Activated CD4-positive, alpha-beta memory T cell treated with anti-CD3 and anti-CD28 coated beads for 36 hours (primary cell): ENCODE measurements at places on chromosomes 6 and 20.

DNA sequence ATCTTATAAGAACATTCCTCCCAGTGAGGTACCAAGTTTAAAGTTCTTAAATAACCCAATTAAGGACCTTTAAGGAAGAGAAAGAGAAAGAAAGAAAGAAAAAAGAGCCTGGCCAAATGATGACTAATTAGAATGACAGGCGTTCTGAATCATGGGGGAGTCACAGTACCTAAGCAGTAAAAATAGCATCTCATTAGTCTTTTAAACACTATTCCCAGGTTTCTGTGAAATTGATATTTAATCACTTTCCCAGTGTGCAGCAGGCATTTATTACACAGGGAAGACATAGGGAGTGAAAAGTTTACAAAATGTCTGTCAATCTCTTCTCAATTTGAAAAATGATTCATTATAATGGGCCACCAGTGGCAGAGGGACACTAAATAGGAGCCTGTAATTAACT is 251.4 kb upstream of the MANEA start:
- no peaks in the 10 kb centered on the region for H3K36me3 ChIP-seq
- H3K27me3 ChIP-seq, result no peaks in the 10 kb centered on the region
- no peak overlapping the region for H3K4me3 ChIP-seq

DNA sequence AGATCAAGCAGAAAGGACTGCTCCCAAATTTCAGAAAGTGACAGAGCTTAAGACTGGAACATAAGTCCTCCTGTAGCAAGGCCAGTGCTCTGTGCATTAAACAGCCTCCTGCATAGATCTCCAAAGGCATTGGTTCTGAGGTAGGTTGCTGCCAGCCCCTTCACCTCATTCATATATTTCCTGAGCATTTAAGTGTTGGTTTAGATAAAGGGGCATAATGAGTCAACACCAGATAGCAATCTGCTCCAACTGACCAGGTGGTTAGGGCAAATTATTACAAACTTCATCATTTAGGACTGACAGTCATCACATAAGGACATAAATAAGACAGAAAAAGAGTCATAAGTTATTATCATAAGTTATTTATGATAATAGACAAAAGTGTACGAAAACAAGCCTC is 10.7 kb downstream of the PTPRK start:
- H3K4me1 ChIP-seq, result no peaks in the 10 kb centered on the region
- DNase-seq, result no peak
- H3K36me3 ChIP-seq, result no peaks in the 10 kb centered on the region
- no peak overlapping the region for H3K4me3 ChIP-seq

DNA sequence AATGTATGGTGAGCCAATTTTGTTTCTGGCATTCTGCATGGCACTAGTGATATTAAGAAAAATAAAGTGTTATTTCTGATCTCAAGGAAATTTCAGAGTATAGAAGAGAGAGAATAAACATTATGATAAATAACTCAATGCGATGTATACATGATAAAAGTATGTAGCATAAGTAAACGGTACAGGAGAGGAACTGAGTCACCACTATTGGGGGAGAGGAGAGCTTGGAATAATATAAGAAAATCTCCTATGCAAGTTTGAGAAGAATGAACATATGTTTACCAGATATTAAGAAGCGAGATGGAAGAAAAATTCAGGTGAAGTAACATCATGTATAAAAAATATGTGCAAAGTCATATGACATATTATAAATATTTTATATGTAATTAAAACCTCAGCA is 1230.3 kb upstream of the CITED2 start:
- H3K27ac ChIP-seq, result no peak overlapping the region
- no peak for DNase-seq
- no peaks in the 10 kb centered on the region for H3K4me1 ChIP-seq
- H3K4me3 ChIP-seq, result no peak overlapping the region
- peaks cover 2% of the 10 kb centered on the region for H3K27me3 ChIP-seq

- no peak overlapping the region for H3K4me3 ChIP-seq
- no peaks in the 10 kb centered on the region for H3K36me3 ChIP-seq
- no peak overlapping the region for H3K27ac ChIP-seq
- DNase-seq, result no peak
- H3K27me3 ChIP-seq, result peaks cover 41% of the 10 kb centered on the region
Measured at GRCh38 chr6:30097902-30098768, 14.8 kb downstream of the TRIM31 start.

GRCh38 chr6:8492536-8493133 is 57.3 kb upstream of the SLC35B3 start:
- no peaks in the 10 kb centered on the region for H3K36me3 ChIP-seq
- H3K4me1 ChIP-seq, result no peaks in the 10 kb centered on the region
- no peak overlapping the region for H3K27ac ChIP-seq
- no peak for DNase-seq
- H3K27me3 ChIP-seq, result no peaks in the 10 kb centered on the region

DNA sequence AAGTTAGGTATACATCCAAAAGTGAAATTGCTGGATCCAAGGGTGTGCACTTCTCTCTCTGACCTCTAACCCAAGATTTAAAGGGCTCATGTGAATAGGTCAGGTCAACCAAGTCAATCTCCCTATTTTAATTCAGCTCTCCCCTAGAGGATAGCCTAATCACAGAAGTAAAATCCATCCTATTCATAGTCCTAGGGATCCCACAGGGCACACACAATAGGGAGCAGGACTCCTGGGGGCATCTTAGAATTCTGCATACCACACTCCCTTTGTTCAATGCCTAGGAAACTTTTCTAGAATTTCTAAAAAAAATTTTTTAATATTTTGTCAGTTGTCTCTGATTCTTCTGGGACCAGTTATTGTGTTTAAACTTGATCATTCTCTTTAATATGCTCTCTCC is 35.1 kb downstream of the CST9L start:
- H3K27ac ChIP-seq, result no peak overlapping the region
- peaks cover 4% of the 10 kb centered on the region for H3K27me3 ChIP-seq
- no peak overlapping the region for H3K4me3 ChIP-seq
- H3K36me3 ChIP-seq, result peaks cover 2% of the 10 kb centered on the region
- H3K4me1 ChIP-seq, result peaks cover 2% of the 10 kb centered on the region
- no peak for DNase-seq

- no peaks in the 10 kb centered on the region for H3K27me3 ChIP-seq
- no peak for DNase-seq
- H3K4me3 ChIP-seq, result no peak overlapping the region
- H3K4me1 ChIP-seq, result no peaks in the 10 kb centered on the region
- H3K27ac ChIP-seq, result no peak overlapping the region
Measured at GRCh38 chr20:36700438-36700837, 45.5 kb downstream of the NDRG3 start.

DNA sequence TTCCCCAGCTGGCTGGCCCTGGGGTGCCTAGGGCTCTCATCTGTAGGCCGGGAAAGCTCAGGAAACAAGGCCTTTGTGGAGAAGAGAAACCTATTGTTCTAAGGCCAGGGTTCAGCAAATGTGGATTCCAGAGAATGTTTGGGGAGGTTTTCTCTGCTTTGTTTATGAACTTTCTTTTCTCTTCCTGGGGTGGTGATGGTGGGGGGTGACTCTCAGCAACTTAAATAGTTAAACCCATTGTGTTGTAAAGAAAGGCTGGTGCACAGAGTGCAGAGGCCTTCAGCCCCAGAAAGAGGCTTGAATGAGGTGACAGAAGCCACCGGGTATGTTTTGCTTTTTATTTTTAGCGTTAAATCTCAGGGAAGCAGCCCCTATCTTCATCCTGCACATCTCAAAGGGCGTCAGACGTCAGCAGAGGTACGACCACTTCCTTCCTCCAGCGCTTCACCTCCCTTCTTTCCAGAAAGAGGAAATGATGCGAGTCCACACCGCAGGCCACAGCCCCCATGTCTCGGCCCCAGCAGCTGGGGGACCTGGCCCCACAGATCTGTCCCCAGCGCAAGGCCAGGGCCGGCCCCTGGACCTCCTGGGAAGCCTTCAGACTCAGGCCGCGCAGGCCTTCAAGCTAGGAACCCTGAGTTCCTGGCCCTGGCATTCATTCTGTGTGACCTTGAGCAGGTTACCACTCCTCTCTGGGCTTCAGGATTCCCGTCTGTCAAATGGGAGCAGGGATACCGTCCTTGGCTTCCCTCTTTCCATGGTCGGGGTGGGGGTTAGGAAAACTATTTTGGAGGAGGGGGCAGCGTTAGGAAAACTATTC is 605 bp upstream of the PPP1R16B start:
- peak overlapping the region; percentile 86 for H3K4me3 ChIP-seq
- no peaks in the 10 kb centered on the region for H3K27me3 ChIP-seq
- peak overlapping the region; percentile 96 for H3K27ac ChIP-seq
- DNase-seq, result peak; percentile 87
- H3K36me3 ChIP-seq, result peaks cover 28% of the 10 kb centered on the region
